CD4-positive, alpha-beta T cell treated with Interleukin-21 for 1 hour (primary cell): ENCODE measurements at places on chromosomes 6 and 20.

GRCh38 chr20:46951405-46951804, 56.8 kb downstream of the EYA2 start:
- DNase-seq, result no peak

DNA sequence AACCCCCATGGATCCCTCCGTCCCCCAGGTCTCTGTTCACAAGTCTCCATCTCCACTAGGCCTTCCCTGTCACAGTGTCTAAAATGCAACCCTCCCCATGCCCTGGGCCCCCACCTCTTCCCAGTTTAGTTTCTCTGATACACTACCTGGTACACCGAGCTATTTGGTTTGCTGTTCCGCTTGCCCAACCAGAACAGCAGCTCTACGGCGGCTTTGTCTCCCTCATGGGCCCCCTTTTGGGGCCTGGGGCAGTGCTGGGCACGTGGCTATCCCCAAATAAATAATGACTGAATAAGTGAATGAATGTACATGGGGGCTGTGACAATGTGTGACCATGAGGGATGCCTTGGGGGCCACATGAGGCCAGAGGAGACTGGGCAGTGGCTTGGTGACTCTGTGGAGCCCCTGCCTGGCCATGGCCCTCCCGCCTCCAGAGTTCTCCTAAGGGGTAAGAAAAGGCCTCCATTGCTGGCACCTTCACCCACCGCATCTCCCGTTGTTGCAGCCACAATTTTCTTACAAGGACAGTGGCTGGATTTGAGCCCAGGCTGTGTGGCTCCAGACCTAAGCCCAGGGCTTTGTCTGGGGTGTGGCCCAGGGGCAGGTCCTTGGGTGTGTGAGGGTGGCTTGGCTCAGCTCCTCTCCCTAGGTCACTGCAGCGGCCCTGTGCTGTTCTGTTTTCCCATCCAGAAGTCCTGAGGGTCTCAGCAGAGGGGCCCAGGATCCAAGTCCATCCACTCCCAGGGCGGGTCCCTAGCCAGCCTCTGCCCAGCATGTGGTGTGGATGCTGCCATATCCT, 408.5 kb upstream of the SULF2 start:
- no peak for DNase-seq

DNA sequence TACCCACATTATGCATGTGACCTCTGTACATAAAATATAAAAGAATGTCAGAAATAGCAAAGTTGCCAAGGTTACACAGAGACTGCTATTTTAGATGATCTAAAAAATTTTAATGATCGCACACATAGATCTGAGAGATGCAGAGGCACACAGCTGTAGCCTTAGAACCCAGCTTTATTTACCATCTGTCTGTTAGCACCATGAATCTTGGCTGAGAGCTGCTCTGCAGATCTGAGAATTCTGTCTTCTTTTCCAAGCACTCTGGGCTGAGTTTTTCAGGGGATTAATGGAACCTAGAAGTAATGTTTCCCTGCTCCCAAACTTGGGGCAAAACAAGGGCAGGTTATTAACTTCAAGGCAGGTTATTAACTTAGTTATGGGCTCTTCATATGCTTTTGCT, 248.7 kb upstream of the JAG1 start:
- no peak for DNase-seq

DNA sequence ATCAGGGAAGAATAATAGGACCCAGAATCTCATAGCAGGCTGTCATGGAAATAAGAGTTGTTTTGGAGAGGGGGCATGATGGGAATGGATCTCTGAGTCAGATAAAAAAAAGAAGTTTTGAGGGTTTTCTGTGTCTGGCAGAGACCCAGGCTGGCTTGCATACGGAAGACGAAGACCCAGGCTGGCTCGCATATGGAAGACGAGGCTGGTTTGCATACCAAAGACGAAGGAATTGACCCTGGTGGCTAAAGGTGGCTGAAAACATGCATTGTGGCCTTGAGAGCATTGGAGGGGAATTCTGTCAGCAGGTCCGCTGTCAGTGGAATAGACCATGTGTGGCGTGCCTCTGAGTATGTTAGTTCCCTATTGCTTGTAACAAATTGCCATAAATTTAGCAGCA, 335.1 kb downstream of the BTBD3 start:
- no peak for DNase-seq

GRCh38 chr20:54227751-54228150, 19.9 kb downstream of the PFDN4 start:
- no peak for DNase-seq
